ENCODE measurements at places on chromosomes 7 and 10.

GRCh38 chr7:15323550-15323949 lies 238.3 kb downstream of the AGMO start:
- no peak for DNase-seq

DNA sequence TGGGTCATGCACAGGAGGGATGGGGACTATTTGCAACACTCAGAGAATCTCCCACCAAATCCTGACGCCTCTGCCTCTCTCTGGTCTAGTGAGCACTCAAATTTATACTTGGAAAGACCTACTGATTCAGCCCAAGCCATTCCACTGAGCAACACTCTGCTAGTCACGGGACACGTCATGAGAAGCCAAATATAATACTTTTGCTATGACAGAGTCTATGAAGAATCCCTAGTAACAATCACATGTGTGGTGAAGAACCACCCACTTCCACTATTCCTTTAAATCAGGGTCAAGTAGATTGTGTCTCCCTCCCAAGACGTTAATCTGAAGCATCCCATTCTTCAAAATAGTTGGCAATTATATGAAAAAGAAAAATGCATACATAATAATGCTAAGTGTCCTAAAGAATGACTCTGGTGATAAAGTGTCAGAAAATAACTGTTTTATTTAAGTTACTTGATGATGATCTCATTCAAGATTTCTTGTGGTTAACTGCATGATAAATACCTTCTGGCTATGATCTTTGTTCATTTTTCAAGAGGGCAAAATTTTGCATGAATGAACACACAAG lies 28.5 kb downstream of the CHCHD3 start:
- DNase-seq: peak; percentile 29

GRCh38 chr7:79598351-79598750 lies 144.9 kb upstream of the MAGI2 start:
- DNase-seq: no peak

GRCh38 chr10:56547163-56547562 lies 186.1 kb upstream of the ZWINT start:
- DNase-seq: no peak

GRCh38 chr10:17730667-17731066 lies 21.3 kb upstream of the TMEM236 start:
- DNase-seq: peak; percentile 44

DNA sequence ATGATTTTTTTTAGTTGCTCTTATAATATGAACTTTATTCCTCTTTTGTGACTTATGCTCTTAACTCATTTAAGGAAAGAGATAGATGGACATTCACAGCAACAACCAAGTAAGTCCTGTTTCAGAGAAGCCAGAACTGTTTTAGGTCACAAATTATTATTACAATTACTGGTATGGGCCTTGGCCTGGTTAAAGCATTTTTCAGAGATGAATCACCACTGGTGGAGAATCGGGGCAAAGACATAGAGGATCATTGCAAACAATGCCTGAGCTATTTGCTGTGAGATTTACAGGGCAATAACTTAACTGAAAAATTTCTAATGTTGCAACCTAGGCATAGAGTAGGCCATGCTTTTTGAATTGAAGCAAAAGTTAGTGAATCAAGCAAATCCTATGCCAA lies 138.0 kb upstream of the YAE1 start:
- no peak for DNase-seq

DNA sequence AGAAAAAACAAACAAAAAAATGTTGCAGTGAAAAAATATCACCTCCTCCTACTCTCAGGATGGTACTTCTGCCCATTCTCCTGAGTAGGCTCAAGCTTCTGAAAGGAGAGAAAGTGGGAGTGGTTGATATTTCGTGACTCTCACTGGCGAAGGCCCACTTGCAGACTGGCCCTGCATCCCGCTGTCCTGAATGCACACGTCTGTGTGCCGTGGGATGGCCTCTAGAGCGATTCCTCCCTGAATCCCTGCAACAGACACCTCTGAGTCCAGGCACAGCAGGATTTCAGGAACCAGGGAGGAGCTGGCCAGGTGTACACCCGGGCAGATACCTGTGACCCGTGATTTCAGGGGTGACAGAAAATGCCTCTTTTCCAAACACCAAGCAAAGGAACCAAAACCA lies 319.2 kb downstream of the DPP6 start:
- no peak for DNase-seq

Data from thoracic aorta (tissue), 2 donors.